ENCODE measurements at places on chromosomes 12 and 14.
A peak's percentile ranks its signal among the peaks of the same experiment; 100 is the strongest.

DNA sequence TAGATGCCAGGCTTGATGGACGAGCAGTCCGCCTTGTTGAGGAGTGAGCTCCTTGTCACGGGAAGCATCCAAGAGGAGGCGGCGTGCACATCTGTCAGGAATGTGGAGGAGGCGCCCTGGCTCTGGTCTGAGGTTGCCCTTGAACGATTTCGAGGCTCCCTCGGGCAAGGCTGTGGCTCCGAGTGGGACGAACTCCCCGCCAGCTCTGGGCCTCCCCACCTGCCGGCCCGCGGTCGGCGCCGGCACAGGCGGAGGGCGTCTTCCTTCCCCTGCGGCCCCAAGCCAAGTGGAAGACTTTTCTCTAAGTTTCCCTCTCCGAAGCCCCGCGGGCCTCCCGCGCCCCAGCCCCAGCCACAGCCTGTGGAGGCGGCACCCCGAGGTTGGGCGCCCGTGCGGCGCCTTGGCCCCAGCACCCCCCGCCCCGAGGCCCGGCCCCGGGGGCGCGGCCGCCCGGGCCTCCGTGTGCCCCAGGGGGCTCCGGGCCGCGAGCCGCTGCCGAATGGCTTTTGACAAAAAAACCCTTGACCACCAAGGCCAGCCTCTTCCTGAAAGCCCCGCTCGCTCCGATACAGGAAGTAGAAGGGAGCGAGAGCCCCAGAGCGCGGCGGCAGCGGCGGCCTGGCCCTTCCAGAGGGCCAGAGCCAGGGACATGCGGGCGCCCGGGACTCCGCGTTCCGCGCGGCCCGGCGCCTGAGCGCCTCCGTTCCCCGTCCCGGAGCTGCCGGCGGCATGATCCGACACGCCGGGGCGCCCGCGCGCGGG is at the start of gene RIN3:
RIN3 (plus strand) TSS at position 578 of the 762 bp plus-strand sequence; CDS start at position 730, 152 bp downstream.
- DNase-seq, result peak; percentile 84

- no peak for DNase-seq
Measured at GRCh38 chr14:31880935-31881334, 196.2 kb upstream of the ARHGAP5 start.

DNA sequence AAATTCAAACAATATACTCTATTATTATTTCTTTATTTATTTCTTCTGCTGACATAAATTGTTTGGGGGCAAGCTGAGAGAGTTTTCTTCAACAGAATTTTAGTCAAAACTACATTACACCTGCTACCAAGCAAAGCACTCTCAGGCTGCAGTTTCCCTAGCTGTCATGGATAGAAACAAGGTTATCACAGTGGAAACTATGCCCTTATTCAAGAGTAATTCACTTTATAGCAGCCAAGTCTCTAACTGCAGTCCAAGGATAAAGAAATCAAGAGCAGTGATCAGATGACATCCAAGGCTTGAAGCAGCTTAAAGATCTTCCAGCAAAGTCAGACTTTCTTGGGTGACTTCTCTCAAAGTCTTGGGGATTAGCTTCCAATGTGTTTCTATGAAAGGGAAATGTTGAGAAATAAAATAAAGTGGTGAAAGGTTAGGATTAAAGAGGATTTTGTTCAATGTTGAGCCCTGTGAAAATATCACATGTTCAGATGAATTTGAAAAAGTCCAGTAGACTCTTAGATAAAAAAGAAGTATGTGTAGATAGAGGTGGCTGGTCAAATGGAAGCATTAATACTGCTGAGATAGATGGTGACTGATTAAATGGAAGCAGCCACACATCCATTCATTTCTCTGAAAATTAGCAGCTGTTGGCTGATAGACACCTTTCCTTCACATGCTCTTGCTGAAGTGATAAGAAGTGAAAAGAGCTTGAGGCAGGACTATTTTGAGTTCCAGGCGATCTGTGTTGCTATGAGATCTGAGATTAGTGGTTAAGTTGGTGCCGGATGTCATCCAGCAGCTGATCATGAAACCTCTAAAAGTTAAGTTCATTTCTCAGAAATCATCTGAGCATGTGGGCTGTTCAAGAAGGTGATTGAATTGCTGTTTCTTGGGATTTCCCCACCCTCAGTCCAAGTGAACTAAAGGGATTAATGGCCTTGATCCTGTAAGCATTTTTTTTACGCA is 257.8 kb upstream of the BTG1 start:
- DNase-seq, result no peak

DNA sequence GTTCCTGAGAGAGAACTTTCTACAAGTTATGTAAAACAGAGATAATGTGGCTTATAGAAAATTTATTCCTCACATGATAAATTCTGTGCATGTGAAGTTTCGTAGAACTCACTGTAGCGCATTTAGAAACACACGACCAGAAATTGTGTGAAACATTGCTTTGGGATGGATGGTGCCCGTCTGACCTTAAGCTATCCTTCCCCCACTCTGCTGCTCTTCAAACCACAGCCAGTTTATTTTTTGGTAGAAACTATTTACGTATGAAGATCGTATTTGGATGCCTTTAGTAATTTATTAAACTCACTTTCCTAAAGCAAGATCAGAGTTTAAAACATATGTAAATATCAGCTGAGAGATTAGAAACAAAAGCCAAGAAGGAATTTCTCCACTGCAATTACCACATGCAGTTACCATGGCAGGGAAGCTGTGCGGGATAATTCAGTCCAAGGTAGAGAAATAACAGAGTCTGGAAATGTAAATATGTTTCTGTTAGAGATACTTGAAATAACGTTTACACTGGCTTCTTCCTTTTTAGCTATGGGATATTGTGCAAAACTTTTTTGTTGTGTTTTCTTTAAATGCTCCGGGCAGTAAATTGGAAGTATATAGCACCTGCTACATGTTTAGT is 382.7 kb downstream of the RGS6 start:
- DNase-seq, result no peak

DNA sequence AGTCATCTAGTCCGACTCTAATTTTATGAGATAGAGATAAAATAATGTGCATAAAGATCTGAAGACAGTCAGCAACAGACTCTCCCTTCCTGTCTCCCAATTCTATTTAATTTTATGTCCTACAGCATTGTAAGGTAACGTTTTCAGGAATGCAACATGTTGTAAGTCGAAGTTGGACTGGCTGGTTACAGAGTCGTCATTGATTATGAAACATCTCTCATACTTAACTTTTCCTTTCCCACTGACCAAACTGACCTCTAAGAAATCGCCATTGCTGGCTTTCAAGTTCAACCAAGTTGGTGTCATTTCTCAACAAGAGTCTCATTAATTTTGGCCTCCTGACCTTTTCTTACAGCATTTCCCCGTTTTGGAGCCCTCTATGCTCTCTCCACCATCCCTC is 4.9 kb upstream of the RIC8B start:
- DNase-seq, result no peak

GRCh38 chr14:54322246-54322645 is 74.6 kb upstream of the CDKN3 start:
- DNase-seq, result no peak

DNA sequence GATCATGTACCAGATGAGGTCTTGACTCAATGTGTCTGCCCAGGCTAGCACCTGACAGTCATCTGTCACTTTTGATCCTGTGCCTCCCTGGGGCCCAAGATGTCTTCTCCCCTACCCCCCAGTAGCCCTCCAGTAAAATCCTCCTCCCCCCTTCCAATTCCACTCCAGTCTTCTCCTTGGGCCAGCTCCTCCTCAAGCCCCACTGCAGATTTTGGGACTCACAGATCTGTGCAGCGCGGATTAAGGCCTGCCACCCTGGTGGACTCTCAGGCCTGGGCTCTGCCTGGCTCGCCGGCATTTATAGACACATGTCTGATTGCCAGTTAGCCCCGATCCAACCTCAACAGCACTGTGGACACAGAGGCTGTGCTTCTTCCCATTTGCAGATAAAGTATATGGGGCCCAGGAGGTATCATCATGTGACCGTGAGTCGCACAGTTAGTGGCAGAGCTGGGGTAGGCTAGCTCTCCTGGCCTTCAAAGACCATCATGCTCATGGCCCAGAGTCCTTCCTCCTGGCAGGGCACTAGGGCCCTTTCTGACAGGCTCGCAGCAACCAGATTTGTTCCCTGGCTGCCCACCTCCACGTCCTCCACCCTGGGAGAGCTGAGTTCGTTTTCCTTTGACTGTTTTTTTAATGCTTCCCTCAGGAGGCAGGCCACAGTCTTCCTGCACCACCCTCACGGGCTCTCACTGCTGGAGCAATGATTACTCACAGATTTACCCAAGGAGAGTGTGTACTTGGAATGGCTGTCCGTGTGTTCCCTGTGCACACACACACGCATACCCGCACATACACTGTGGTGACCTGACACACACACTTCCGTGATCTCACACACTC is 98.3 kb upstream of the DIO3 start:
- DNase-seq, result no peak

GRCh38 chr12:77817276-77817675 is 13.4 kb upstream of the NAV3 start:
- DNase-seq, result no peak

DNA sequence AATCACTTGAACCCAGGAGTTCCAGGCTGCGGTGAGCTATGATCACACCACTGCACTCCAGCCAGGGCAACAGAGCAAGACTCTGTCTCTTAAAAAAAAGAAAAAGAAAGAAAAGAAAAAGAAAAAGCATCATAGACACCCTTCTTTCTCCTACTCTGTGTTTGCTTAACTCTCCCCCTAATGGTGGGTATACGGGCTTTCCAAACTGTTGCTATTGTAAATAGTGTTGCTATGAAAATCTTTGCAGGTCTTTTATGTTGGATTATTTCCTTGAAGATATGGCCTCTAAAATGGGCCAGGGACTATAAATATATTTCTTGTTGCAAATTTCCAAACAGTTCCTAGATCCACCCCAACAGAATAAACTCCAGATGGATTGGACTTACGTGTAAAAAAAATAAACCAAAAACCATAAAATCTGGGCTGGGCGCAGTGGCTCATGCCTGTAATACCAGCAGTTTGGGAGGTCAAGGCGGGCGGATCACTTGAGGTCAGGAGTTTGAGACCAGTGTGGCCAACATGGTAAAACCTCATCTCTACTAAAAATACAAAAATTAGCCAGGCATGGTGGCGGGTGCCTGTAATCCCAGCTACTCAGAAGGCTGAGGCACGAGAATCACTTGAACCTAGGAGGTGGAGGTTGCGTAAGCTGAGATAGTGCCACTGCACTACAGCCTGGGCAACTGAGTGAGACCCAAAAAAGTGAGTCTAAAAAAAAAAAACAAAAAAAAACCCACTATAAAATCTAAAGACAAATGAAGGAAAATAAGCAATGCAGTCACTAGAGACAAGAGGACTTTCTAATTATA is 25.9 kb downstream of the NFKBIA start:
- no peak for DNase-seq

DNA sequence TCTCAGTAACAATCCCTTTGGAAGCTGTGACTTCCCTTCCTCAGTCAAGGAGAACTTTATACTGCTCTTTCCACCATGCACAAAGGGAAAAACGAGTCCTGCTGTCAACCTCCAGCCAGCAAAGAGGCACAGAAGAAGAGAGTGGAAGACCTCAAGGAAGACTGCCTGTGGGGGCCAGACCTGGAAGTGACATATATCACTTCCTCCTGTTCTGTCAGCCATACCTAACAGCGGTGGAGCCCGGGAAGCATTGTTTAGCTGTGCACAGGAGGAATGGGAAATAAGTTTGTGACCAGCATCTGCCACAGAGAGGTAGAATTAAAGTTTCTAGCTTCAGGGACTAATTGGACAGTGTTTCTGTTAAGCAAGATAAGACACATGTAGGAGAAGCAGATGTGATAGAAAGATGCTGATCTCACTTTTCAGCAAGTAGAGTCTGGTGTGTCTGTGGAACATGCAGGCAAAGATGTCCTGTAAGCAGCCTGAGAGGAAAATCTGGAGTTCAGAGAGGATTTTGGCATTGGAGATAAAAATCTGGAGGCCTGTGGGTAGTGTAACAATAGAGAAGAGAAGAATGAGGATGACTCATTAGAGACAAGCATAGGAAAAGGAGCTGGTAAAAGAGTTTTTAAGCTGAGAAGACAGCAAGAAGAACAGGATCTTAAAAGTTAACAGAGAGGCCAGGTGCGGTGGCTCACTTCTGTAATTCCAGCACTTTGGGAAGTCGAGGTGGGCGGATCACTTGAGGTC is 141.6 kb upstream of the CPSF6 start:
- DNase-seq, result no peak

GRCh38 chr14:68680541-68681051 is 112.3 kb downstream of the ZFP36L1 start:
- no peak for DNase-seq

- DNase-seq, result no peak
Measured at GRCh38 chr12:130452546-130452945, 114.9 kb downstream of the PIWIL1 start.

- DNase-seq, result no peak
Measured at GRCh38 chr14:89221109-89221810, 195.8 kb downstream of the FOXN3 start.

DNA sequence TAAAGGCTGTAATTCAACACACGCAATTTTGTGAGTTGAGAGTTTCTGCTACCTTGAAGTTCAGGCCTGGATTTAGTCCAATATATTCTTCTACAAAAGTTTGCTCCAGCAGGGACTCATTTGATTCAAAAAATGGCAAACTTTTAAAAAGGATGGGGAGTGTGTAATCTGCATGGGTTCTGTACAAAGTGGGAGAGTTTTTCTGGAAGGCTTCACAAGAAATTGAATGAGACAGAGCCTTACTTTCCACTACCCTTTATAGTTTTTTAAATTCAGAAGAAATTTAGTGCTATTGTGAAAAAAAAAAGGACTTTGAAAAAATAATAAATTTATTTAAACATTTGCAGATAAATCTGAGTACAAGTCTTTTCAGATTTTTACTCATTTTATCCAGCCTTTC is 116.9 kb downstream of the METTL25 start:
- no peak for DNase-seq

DNA sequence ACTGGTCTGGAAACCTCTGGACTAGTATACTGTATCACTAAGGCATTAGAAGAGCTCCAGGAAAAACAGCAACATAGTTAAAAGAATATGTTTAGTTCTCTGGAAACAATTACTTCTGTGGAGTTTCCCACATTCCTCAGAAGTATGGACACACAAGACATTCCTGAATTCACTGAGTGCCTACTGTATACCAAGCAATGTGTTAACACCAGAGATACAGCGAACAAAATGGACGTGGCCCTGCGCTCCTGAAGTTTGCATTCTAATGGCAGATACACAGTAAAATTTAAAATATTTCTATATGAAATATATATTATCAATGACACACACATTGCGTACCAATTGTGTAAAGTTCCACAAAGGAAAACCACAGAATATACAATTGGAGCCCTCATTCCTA is 1.1 kb downstream of the ANGEL1 start:
- DNase-seq, result no peak

GRCh38 chr12:2163177-2163941 is 110.6 kb downstream of the CACNA1C start:
- no peak for DNase-seq

GRCh38 chr12:132494294-132495164 is 4.6 kb downstream of the FBRSL1 start:
- DNase-seq, result no peak

All from GM23338 (cell line).